LoVo (cell line): ENCODE measurements at places on chromosomes 16 and 17.

GRCh38 chr16:12551946-12552345 is 251.7 kb downstream of the CPPED1 start:
- DNase-seq = no peak

- DNase-seq = no peak
Observed at GRCh38 chr17:2365132-2365531, 27.8 kb downstream of the SGSM2 start.

DNA sequence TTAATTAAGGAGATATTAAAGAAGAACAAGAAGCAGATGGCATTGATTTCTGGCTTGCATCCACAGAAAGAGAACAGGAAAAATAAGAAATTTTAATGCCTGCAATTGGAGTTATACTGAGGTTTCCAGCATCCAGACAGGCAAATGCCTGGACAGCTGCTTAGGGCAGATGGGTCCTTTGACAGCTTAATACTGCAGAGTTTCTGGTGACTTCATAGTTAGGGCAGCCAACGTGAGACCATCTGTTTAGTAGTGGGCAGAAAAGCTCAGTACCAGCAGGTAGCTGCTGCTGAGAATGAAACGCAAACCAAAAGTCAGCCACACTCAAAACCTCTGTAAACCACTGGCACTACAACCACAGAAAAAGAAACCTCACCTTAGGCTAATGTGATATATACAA is 109.8 kb downstream of the CDK5R1 start:
- DNase-seq = no peak

- no peak for DNase-seq
Observed at GRCh38 chr17:80632046-80632581, 87.5 kb downstream of the RPTOR start.

GRCh38 chr17:948284-948852 is 31.2 kb downstream of the NXN start:
- DNase-seq = no peak

DNA sequence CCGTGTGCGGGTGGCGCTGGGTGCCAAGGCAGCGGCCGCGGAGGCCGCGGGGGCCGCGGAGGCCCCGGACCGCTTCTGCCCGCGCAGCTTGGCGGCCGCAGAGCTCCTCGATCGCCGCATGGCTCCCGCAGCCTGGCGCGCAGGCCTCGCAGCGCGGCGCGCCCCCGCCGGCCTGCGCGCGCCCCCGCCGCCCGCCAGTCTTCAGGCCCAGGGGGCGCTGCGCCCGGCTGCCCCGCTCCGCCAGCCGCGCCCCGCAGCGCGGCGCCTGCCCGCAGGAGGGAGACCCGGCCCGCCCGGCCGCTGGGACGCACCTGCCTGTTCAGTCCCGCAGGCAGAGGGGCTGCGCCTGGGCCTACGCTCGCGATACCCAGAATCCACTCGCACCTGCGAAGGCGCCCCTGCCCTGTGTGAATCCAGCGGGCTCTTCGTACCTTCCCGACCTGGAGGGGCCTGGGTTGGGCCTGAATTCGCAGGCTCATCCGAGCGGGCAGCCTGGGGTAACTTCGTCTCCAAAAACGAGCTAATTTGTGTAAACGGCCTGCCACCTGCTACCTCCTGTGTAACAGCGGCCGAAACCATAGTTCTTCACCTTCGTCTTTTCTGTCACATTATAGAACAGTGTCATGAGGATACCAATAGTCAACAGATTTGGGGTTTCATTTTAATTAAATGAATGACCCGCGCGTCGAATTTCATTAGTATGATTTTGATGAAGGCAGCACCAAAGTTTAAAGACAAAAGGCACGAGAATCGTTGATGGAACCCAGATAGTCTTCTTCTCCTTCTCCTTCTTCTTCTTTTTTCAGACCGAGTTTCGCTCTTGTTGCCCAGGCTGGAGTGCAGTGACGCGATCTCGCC is at the start of gene CENPV:
Gene CENPV (minus strand): TSS at position 153 of the 858 bp plus-strand sequence. CDS start 33 bp downstream, at position 120.
- peak; percentile 78 for DNase-seq

DNA sequence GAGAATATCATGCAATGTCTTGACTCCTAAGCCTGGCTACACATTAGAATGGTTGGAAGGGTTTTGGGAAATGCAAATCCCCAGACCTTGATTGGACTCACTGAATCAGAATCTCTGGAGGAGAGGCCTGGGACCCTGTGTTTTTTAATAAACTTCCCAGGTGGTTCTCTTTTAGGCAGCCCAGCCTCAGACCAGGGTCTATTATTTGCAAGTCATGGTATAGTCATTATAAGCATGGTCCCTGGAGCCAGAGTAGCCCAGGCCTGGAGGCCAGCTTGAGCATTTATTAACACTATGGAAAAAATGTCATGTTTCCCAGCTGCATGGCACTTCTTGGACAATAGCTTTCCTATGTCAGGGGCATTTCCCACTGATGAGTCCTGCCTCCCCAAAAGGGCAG is 266.9 kb downstream of the NPIPA8 start:
- no peak for DNase-seq

DNA sequence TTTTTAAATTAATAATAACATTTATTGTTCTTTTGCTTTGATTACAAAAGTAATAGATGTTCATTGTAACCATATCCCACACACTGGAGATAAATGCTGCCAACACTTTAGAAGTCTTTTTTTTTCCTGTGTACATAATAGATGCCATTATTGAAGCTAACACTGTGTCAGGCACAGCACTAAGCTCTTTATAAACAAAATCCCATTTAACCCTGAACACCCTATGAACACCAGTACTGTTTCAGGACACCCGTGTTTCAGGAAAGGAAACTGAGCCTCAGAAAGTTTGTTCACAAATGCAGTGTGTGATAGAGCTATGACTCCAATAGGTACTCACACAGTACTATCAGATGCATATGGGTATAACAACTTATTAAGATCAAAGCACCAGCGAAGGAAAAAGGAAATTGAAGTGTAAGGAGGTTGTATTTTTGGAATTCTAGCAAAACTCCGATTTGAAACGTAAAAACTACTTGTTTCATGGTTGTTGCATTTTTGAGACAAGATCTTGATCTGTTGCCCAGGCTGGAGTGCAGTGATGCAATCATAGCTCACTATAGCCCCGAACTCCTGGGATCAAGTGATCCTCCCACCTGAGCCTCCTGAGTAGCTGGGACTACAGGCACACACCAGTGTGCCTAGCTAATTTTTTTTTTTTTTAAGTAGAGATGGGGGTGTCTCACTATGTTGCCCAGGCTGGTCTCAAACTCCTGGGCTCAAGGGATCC is 2.0 kb upstream of the KIFC3 start:
- DNase-seq = no peak

DNA sequence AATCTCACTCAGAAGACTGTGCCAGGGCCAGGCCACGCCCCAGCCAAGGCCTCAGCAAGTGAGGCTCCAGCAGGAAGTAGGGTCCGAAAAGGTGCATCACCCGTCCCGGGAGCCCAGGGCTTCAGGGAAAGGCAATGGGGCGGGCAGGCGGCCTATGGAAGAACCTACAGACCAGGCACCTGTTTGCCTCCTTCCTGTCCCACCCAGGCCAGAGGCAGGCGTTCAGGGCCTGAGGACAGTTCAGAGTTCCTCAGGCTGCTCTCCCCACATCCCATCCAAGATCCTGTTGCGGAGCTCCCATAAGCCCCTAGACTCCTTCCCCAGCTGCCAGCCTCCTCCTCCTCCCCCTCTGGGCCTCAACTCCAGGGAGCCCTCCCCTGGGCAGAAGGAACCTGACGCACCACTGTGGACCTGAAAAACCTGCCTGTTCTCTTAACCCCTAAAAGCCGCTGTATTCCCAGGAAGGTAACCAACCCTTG is 2.3 kb downstream of the CLUH start:
- DNase-seq = peak; percentile 58
